ENCODE measurements at places on chromosomes 1 and 21.

DNA sequence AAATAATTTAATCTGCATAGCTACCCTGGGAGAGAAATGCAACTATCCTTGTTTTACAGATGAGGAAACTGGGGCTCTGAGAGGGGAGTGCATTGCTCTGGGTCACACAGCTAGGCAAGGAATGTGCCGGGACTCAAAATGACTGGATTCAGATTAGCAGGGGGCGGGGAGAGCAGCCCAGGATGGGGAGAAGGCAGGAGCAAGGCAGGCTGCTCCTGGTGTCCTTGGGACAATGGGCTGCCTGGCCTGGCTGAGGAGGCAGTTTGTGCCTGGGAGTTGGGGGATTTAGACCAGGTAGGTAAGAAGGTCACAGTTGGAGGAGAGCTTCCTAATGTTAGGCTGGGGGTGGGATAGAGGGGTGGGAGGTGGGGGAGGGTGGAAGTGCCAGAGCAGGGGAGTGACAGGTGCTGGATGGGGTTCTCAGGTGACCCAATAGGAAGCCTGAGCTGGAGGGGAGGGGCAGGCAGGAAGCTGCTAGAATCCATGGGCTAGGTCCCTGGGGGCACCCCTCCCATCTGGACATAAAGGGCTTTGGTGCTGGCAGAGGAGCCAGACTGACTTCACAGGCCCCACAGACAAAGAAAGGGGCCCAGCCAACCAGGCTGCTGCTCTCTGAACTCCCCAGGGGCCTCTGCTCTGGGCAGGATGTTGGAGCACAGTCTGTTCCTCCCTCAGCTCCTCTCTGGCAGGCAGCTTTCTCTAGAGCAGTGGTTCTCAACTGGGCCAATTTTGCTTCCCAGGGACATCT is 29.0 kb downstream of the TRIM62 start:
- DNase-seq = no peak

- peak; percentile 77 for DNase-seq
Observed at GRCh38 chr1:50423670-50424000, 392 bp upstream of the DMRTA2 start.

DNA sequence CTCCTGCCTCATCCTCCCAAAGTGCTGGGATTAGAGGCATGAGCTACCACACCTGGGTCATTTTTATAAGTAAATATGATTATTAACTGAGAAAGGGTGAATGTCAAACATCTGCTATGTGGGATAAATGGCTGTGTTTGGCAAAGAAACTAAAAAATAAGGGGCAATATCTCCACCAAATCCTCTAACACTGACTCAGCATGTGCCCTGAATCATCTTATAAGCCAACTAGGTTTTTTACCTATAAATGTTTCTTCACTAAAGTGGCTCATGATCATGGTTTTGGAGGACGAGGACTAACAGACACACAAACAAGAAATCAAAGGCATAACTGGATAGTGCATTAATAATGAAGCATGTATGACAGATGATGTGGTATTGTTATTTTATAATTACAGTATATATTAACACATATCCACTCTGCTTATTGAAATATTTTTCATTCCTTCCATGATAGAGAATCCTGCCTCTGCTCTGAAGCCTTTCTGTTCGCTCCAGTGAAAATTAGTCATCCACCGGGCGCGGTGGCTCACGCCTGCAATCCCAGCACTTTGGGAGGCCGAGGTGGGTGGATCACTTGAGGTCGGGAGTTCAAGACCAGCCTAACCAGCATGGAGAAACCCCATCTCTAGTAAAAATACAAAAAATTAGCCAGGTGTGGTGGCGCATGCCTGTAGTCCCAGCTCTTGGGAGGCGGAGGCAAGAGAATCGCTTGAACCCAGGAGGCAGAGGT is 11.7 kb upstream of the ARHGAP29 start:
- DNase-seq = no peak

DNA sequence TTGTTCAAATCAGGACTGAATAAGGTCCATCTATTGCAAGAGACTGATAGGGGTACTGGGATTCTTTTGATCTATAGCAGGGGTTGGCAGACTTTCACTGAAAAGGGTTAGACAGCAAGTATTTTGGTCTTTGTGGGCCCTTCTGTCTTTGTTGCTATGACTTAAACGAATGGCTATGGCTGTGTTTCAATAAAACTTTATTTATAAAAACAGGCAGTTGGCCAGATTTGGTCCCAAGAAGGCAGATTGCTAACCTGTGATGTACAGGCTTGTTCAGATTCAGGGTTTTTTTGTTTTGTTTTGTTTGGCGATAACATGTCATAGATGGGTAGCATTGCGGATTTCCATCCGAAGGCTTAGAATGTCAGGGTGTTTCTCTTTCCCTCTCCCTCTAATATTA is 3.9 kb upstream of the BACE2 start:
- no peak for DNase-seq

- no peak for DNase-seq
Observed at GRCh38 chr1:216807696-216808095, 84.5 kb upstream of the ESRRG start.

DNA sequence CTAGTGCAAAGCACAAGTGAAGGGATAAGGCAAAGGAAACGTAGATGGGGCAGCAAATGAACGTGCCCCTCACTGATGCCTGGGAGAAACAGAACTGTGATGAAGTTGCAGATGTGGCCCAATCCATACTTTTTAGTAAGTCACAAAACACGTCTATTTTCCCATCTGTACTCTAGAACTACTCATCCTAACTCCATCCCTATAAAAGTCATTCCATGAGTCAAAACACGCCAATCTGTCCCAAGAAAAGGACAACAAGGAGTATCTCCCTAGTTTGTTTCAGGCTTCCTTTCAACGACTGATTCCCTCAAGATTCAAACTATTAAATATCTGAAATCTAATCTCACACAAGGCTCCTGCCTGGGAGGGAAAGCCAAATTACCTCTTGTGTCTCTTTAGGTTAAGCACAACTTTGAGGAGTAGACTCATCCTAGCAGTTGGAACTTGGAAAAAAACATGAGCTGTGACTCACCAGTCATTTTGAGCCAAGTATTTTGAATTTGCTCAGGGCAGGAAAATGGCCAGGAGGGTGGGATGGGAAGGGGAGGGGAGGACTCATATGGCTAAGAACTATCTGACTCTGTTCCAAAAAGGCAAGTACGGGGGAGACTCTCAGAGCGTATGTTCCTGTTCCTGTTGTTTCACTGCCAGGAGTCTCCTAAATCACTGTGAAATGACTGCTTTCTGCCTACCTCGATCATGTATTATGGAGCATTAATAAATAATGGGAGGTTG is 214.5 kb upstream of the CAMK1G start:
- no peak for DNase-seq

GRCh38 chr1:65068202-65069010 is 79.6 kb upstream of the AK4 start:
- peak; percentile 49 for DNase-seq

GRCh38 chr1:28457678-28458077 is 48.2 kb upstream of the RCC1 start:
- DNase-seq = no peak

DNA sequence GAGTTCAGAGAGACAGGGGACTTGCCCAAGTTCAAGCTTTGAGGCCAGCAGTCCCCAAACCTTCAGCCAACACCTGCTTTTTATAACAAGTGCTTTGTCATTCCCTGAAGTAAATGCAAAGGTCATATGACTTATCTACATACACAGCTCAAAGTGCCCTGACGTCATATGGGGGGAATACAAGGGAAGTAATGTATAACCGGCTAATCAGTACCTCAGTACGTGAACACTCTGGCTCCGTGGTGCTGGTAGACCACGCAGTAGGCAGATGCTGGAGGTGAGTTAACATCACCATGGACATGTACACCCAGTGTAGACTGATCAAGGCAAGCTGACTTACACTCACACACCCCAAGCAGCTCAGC is 60.0 kb downstream of the BACE2 start:
- DNase-seq = no peak

GRCh38 chr21:16455978-16456377 is 726.2 kb downstream of the USP25 start:
- no peak for DNase-seq
